ENCODE measurements at places on chromosomes 3 and 15.

GRCh38 chr15:42401544-42402454 is 42.5 kb downstream of the CAPN3 start:
- DNase-seq = no peak

GRCh38 chr3:99013777-99014315 is 112.4 kb upstream of the DCBLD2 start:
- DNase-seq = no peak

- DNase-seq = no peak
Measured at GRCh38 chr15:23065836-23066235, 26.5 kb upstream of the TUBGCP5 start.

DNA sequence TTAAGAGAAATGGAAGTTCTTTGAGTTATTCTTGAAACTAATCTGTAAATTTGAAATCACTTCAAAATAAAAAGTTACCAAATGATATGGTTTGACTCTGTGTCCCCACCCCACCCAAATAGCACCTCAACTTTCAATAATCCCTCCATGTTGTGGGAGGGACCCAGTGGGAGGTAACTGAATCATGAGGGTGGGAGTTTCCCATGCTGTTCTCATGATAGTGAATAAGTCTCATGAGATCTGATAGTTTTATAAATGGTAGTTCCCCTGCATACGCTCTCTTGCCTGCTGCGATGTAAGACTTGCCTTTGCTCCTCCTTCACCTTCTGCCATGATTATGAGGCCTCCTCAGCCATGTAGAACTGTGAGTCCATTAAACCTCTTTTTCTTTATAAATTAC is 690.7 kb upstream of the ZNF385D start:
- no peak for DNase-seq

DNA sequence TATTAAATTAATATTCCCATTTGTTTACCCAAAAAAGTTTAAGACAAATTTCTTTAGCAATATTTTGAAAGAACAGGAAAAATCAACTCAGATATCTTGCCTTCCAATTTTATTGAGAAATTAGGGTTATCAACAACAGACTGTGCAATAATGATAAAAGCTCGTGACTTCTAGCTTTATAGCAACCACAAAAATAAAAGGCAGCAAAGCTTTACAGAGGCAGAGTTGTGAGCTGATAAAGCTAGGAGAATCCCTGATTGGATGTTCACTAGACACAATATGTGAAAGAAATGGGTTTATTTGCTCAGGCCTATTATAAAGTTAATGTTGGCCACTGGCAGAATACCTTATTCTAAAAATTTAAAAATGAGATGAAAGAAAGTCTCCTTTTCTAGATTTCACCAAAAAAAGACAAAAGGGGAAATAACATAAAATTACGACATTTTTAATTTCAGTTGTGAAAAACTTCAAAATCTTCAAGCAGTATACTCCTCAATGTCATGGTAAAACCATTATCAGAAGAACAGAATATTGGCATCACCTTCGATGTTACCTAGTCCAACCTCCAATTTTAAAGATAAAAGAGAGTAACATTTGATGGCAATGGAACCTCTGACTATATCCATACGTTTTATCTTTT is 2.8 kb downstream of the VPS13C start:
- no peak for DNase-seq

GRCh38 chr3:195540511-195540910 is 2.6 kb downstream of the PPP1R2 start:
- DNase-seq = no peak

DNA sequence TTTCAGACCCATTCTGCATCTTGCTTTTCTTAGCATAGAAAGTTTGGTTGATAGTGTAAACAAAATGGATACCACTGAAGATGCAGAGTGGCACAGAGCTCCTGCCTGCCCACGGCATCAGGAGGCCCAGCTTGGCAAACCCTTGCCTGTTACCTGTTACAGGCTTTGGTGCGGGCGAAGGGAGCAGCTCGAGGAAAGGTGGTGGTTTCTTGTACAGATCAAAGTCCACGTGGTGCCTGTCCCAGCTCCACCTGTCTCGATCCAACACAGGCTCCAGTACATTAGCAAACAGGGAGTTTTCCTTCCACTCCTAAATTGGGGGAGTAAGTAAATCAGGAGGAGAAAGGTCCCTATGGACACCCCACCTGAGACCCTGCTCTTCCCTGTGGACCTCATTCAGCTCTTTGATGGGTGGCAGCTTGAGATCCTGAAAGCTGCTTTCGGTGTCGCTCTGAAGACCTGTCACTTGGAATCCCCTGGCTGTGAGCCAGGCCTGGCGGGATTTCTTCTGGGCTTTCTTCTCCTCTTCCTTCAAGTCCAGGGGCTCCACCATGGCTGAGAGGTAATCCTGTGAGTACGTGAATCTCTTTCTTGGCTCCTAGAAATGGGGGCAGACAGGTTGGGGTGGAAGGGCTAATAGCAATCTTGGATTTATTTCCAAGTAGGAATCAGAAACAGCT is 35.7 kb downstream of the ACAD9 start:
- no peak for DNase-seq

DNA sequence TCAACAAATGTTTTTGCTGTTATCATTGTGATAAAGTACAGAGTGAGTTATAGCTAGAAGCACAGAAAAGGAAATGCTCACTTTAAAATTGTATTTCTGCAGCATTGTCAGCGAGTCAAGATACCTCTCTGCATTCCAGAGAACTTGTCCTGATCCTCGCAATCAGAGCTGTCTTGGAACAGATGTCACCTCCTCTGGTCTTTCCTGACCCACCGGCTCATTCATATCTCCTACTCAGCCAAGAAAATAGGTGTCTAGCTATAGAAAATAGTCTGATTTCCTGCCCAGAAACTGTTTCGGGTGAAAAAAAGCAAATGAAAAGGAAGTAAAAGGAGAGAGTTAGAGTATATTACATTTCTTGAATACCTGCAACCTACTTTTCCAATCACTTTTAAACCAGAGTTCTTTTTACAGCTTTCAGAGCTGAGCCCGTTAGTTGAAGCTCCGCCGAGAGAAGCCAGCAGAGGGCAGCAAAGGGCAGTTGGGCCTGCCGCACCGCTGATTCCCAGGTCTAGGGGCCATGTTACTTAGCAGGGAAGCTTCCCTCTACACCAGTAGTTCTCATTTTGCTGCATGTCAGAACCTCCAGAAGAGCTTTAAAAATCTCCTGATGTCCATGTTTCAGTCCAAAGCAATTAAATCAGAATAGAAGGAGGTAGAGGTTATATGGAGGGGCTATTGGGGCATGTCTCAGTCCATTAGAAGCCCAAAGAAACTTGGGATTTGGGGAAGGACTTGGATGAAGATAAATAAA is 185.7 kb upstream of the THRB start:
- no peak for DNase-seq

DNA sequence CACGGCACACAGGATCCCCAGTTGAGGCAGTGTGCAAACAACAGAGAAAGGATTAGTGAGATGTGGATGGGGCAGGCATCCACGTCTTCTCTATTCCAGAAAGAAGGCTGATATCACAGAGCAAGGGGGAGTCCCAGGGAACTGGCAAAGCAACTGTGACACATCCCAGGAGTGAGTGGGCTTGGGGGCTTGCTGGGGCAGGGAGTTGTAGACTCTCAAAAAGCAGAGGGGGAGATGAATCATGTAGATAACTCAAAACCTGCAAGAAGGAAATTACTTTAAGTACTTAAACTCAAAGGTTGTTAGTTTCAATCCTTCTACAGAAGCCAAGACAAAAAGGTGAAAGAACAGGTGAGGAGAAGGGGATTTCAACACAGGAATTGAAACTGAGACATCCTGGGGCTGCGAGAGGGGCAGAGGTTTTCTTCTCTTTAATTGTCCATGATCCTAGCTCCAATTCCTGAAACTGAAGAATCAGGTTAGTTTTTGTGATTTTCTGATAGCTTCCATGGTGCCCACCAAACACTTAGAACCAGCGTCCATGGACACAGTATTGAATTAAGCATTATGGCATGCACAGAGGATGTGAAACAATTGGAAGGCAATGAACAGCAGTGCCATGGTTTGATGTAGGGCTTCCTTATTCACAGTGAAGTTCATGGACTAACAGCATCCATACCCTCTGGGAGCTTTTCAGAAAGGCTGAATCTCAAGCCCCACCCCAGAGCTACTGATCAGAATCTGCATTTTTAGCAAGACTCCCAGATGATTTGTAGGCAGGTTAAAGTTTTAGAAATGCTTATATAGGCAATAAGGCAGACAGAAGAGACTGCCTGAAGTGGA is 52.0 kb downstream of the CCR3 start:
- DNase-seq = no peak

- no peak for DNase-seq
Measured at GRCh38 chr15:38652998-38653397, 88.4 kb upstream of the RASGRP1 start.

DNA sequence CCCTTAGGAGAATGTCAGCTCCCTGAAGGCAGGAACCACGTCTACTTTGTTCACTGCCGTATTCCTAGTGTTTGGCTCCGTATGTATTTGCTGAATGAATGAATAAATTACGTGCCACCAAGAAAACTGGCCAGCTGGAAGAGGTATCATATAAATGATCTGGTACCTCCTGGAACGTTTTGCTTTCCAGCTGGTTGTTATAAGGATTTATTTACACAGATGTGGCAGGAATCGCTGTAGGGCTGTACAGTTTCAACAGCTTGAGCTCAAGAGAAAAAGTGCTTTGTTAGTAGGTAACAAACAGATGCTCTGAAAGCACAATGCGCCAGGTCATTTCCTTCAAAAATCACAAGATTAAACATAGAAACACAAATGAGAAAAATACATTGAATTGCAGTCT is 108.8 kb upstream of the ATP2B2 start:
- DNase-seq = no peak

GRCh38 chr3:183468424-183468823 is 40.0 kb upstream of the MCF2L2 start:
- DNase-seq = peak; percentile 34

DNA sequence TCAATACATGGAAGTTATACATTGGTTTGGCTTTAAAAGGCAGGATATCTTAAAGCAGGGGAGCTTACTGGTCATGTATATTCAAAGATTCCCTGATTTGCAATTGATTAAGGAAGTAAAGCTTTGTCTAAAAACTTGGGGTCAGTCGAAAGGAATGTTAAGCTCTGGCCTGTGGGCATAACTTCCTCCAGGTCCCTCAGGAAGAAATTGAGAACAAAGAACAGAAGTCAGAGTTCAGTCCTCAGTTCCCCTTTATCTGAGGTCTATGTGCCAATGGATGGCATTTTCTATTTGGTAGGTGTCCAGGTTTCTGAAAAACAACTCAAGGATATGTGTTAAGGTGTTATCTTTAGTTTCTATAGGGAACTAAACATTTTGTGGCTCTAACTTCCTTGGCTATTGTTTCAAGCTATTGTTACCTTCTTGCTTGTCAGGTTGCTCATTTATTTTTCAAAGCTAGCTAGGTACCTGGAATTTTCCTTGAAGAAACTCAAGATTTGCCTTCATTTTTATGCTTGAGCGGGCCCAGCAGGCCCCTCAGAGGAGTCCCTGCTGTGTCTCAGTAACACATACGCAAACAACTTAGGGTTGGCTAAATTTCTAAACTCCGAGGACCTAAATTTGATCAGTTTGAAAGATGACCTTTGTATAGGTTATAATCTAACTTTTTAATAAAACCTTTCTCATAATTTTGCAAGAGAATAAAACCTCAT is 135.0 kb upstream of the UBE2E2 start:
- no peak for DNase-seq

DNA sequence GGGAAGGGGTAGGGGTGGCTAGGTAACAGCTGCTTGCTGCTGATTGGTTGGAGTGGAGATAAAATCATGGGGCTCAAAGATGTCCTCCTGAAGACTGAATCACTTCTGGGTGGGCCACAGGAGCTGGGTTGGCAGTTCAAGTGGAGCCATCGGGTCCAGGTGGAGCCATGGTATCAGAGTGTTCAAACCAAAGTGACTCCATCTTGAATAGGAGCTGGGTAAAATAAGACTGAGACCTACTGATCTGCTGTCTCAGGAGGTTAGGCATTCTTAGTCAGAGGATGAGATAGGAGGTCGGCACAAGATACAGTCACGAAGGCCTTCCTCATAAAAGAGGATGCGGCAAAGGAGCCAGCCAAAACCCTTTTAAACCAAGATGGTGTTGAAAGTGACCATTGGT is 96.5 kb downstream of the RTP4 start:
- DNase-seq = no peak

- DNase-seq = no peak
Measured at GRCh38 chr3:52846432-52846965, 11.7 kb upstream of the MUSTN1 start.

GRCh38 chr3:56197259-56197965 is 270.9 kb downstream of the ERC2 start:
- no peak for DNase-seq

DNA sequence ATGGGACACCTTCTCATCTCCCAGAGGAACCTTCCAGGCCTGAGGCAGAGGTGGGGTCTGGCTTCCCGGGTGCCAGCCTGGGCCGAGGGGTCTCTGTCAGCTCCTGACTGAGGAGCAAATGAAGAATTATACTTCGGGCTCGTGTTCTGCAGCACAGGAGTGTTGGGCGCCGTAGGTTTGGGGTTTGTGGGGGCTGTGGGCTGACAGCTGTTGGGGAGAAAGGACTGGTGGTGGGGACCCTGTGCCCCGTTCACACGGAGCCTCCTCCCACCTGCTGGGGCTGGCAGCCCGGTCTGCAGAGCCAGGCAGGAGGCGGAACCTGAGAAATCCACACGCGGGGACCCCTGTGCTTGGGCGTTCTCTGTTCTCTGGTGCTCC is 59.7 kb downstream of the ADAMTS7 start:
- no peak for DNase-seq

- DNase-seq = no peak
Measured at GRCh38 chr3:23819599-23820360, 14.0 kb downstream of the UBE2E1 start.

GRCh38 chr3:111695636-111696117 is 100.5 kb upstream of the ZBED2 start:
- DNase-seq = no peak

DNA sequence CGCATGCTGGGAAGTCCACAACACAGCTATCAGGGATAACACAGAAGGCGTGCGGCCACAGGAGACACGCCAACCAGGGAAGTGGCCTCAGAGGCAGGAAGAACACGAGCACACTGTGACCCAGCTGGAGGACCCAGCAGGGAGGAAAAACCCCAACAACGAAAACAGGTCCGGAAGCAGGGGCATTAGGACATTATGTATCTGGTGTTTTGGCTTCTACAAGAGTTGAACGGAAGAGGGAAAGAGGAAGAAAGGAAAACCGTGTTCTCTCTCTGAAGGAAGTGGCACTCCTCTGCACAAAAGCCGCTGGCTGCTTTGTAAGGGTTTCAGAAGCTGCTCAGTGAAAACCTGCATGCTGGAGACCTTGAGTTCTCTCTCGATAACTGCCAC is 61.8 kb downstream of the HACD2 start:
- DNase-seq = no peak

- no peak for DNase-seq
Measured at GRCh38 chr3:142723665-142723967, 218 bp upstream of the TRPC1 start.

Data from NCI-H1436 (cell line).